ENCODE measurements at places on chromosomes 16 and 17.

GRCh38 chr16:78576941-78577340, 477.5 kb downstream of the WWOX start:
- no peak for DNase-seq

GRCh38 chr16:62889097-62889496, 852.9 kb upstream of the CDH8 start:
- no peak for DNase-seq

DNA sequence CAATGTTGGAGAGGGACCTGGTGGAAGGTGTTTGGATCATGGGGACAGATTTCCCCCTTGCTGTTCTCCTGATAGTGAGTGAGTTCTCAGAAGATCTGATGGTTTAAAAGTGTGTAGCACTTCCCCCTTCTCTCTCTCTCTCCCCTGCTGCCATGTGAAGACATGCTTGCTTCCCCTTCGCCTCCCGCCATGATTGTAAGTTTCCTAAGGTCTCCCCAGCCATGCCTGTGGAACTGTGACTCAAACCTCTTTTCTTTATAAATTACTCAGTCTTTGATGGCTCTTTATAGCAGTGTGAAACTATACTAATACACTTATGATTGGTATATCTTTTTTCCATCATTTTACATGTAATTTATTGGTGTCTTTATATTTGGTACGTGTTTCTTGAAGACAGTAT, 13.4 kb downstream of the ADGRG5 start:
- DNase-seq: no peak

DNA sequence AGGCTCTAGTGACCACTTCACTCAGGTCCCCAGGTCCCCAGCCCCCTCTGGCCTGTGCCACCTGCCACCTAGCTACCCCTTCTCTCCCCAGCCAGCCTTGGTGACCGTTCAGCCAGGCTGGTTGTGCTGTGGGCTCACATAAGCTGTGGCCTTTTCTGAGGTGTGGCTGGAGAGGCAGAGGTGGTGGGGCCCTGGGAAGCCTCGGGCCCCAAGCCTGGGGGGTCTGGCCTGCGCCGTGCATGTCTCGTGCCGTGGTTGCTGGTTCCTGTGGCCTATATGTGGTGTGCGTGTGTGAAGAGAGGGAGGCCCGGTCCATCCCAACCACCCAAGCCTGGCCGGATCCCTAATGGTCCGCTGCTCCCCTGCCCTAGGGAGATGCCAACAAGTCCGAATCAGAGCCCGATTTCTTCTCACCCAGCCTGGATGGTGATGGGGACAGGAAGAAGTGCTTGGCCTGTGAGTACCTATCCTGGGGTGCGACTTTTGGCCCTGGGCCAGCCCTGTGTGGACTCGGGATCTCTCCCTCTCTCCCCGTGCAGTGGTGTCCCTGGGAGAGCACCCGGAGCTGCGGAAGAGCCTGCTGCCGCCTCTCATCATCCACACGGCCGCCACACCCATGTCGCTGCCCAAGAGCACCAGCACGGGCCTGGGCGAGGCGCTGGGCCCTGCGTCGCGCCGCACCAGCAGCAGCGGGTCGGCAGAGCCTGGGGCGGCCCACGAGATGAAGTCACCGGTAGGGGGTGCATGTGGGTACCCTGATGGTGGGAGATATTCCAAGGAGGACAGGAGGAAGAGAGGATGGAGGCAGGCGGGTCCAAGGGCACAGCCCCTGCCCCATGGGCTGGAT, 35.9 kb downstream of the CACNA1G start:
- DNase-seq: no peak

GRCh38 chr17:2442166-2442565, 41.3 kb upstream of the MNT start:
- DNase-seq: no peak

GRCh38 chr17:72121164-72122009, 567 bp downstream of the SOX9 start:
- DNase-seq: no peak
